Inflammatory macrophage (primary cell): ENCODE measurements at places on chromosomes 7 and 10.

- DNase-seq: no peak
These were observed 80.7 kb downstream of the FANK1 start for GRCh38 chr10:125976960-125977605.

DNA sequence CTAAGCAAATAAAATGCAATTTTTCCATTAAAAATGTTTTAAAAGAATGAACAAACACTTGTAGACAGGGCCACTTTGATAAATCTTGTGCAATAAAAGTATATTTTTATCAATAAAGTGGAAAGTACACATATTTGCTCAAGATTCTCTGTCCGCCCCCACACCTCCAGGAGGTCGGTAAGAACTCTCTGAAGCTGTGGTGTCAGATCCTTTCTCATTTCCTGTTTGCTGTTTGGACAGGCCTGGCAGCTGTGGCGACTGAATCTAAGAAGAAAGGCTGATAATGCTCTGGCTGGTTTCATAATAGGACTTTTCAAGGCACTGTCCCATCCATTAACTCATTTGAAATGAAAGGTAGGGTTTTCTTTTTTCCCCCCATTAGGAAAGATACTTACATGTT, 15.3 kb upstream of the ASB4 start:
- peak; percentile 47 for DNase-seq

- no peak for DNase-seq
These were observed 67.8 kb downstream of the ZNF248 start for GRCh38 chr10:37789590-37789989.

DNA sequence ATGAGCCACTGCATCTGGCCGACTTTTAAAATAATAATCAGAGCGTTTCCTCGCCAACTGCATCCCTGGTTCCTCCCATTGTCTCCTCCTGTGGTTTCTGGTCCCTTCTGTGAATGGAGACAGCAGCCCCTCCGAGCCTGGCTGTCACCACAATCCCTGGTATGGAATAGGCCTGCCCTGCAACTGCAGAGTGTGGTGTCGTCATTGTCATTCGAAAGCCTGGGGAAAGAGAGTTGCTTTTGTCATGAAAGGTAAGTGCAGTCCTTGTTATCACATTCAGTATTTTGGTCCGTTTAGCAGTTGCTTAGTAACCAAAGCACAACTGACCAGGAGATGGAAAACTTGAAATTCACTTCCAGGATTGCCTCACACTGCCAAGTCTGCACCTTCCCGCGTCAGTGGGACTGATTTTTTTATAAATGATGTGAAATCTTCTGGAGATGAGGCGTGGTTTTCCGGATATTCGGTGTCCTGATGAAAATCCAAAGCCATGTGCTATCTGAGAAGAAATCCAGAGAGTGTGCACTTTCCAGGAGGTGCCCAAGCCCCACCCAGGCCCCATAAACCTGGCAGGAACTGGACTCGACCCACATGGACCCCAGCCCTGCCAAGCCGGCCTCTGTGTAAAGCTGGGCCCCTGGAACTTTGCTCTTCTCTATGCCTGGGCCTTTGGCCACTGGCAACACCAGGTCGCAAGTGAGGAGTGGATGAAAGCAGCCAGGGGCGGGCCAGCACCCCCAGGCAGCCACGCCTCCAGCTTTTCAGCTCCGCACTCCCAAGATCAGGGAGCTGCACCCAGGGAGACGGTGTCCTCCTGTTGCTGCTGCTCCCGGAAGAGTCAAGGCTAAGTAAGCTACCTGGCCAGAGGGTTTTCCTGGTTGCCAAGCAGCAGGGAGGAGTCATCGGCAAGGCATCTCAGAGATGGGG, 133.7 kb upstream of the SH2B2 start:
- DNase-seq: no peak

- no peak for DNase-seq
These were observed 4.0 kb downstream of the MTG1 start for GRCh38 chr10:133397938-133398337.

- DNase-seq: no peak
These were observed 78.4 kb downstream of the XRCC2 start for GRCh38 chr7:152597507-152597906.

- no peak for DNase-seq
These were observed 63.6 kb downstream of the CCDC186 start for GRCh38 chr10:114110174-114110972.

- DNase-seq: no peak
These were observed 32.7 kb downstream of the MAD1L1 start for GRCh38 chr7:2199956-2200583.

DNA sequence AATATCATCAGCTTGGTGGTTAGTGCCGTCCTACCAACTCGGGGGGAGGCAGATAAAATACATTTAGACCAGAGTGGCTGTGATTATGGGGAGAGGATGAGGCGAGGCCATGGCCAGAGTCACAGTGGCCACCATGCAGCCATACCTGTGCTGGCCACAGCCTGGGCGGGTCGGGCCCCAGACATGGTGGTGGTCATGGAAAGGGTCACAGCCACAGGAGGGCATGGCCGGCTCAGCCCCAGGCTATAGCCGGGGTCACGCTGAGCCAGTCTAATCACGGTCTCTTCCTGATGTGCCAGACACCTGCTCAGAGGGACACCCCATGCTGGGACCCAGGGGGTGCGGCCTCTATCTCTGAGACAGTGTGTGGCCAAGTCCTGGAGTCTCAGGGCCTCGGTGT, 10.2 kb downstream of the ADGRA1 start:
- no peak for DNase-seq

GRCh38 chr10:128054163-128054970, 71.9 kb downstream of the MKI67 start:
- DNase-seq: peak; percentile 95

- DNase-seq: no peak
These were observed 108.4 kb downstream of the C10orf105 start for GRCh38 chr10:71611131-71611530.

DNA sequence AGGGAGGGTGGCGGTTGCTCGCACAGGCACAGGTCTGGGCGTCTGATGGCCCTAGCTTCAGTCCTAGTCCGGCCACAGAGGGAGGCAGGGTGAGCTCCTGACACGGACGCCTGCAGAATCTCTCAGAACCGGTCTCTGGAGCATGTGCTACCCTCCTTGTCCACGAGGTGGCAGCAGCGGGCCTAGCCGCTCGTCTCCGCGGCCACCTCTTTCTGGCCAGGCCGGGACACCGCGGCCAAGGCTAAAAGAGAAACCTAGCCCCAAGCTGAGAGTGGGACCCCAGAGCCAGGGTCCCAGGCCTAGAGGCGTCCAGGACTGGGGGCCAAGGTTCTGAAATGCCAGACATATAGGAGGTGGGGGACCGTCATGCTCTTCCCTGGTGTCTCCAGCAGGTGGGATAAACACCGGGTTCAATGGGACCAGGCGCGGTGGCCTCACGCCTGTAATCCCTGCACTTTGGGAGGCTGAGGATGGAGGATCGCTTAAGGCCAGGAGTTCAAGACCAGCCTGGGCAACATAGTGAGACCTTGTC, 3.2 kb upstream of the LAT2 start:
- peak; percentile 92 for DNase-seq

GRCh38 chr7:24715171-24715570, 42.1 kb downstream of the GSDME start:
- DNase-seq: no peak

DNA sequence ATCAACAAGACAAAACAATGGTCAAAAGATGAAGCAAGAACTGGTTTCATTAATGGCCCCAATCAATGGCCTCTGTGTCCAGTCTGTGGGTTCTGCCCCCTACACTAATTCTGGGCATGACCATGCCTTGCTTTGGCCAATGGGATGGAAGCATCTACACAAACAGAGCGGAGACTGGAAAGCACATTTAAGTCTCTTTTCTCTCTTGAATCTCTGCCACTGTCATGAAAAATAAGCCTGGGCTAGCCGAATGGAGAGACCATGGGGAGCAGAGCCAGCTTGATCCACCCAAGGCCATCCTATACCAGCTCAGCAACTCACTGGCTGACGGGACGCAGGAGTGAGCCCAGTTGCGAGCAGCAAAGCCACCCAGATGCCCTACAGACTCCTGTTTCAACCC, 30.9 kb downstream of the ANKRD16 start:
- DNase-seq: no peak

- DNase-seq: no peak
These were observed 406 bp downstream of the ZP3 start for GRCh38 chr7:76425156-76425555.

GRCh38 chr10:106857213-106857612, 307.3 kb downstream of the SORCS1 start:
- no peak for DNase-seq

- peak; percentile 24 for DNase-seq
These were observed 73.3 kb downstream of the ARID5B start for GRCh38 chr10:61974601-61975390.

DNA sequence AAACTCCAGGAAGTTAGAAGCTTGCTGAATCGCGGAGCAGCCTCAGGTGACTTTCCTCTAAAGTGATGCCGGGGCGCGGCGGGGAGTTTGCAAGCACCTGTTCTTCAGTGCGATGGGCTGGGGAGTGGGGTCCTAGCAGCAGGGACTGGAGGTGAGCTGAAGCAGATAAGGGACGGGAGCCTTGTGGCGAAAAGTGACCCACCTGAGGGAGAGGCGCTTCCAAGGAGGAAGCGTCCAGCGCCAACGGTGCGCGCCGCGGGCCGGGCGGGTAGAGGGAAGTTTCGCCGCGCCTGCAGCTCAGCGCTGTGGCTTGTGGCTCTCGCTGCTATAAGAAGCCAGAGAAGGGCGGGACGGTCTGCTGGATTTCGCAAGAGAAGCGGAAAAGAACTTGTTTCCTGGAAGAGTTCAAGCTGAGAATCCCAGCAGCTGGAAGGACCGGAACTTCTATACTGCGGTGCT, at the start of gene STEAP4:
Gene STEAP4 (minus strand): TSS at position 305 of the 459 bp plus-strand sequence. CDS start 22,625 bp downstream, outside the sequence.
- DNase-seq: peak; percentile 85

GRCh38 chr7:100714725-100715124, 5.5 kb upstream of the EPO start:
- DNase-seq: no peak

DNA sequence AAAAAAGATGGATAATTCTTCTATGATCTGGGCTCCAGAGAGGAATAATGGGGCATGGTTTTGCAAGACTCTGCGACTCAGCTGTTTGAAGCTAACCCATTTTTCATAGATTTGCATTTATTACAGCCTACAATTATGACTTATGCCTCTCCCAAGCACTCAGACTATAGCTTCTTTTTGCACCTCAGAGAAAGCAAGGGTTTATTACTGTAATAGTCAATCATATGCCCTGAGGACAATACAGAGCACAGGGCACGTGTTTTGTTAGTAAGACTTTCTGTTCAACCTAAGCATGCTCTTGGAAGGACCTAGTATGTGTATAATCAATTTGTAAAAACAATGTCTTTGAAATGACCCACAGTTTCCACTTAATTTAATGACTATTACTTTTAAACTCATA, 221.2 kb downstream of the PARD3 start:
- no peak for DNase-seq

- DNase-seq: peak; percentile 54
These were observed 96.9 kb downstream of the OSBPL3 start for GRCh38 chr7:24882989-24883621.

DNA sequence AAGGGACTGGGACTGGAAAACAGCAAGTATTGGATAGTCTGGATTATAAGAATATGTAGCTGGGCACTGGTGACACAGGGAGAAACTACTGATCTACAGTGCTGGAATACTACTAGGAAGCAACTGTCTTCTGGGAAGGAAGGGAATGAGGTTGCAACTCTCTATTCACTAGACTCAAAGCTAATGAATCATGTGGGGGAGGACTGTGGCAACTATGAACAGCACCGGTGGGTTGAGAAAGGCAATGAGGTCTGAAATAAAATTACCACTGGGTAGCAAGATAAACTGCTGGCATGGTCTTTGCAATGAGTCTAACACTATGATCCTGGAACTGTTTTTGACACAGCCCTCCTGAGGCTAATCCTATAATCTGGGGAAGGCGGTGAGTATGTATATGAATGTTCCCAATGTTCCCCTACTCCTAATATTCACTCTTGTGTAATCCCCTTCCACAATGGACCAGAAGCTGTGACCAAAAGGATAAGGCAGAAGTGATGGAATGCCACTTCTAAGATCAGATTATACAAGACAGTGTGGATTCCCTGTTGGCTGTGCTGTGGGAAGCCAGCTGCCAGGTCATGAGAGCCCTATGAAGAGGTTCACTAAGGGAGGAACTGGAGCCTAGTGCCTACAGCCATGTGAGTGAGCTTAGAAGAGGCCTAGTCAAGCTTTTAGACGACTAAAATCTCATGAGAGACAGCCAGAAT, 101.3 kb upstream of the DNAJB12 start:
- peak; percentile 77 for DNase-seq

- no peak for DNase-seq
These were observed 18.4 kb upstream of the PDGFA start for GRCh38 chr7:537911-538634.

- peak; percentile 50 for DNase-seq
These were observed 132.7 kb downstream of the ELAPOR2 start for GRCh38 chr7:86926732-86927131.
